ENCODE measurements at places on chromosomes 7 and 10. TPM values are rescaled to one million over a fixed set of nuclear protein-coding genes. Genes with fewer than 3 reads are reported as not detected.
A peak's percentile ranks its signal among the peaks of the same experiment; 100 is the strongest.

DNA sequence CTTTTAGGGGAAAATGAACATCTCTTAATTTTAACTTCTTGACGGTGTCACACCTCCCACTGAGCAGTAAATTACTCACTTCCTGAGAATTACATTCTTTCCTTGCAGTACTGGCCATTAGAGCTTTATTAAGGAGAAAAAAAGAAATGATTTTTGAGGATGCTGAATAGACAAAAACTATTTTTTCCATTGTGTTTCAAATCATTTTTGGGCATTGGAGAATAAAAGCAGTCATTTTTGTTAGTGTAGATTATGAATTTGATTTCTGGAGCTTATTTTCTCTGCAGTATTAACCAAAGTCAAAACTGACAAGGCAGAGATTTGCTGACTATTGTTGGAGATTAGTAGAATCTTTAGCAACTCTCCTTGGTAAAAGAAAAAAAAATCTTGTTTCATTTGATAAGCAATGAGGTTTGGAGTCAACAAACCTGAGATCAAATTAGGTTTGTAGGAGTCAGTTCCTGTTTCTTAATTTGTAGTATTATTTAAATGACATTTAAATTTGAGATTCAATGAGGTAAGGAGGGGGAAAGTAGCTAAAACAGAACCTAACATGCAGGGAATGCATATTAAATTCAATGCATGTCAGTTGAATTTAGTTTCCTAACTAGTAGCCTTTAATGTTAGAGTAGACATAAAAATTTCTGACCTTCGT lies 70.6 kb downstream of the AP3M1 start:
- no peak for DNase-seq

GRCh38 chr10:128063736-128064107 lies 62.5 kb downstream of the MKI67 start:
- peak; percentile 70 for DNase-seq

- DNase-seq, result no peak
Observed at GRCh38 chr7:138630059-138630610, 71.0 kb downstream of the SVOPL start.

The GRID1 gene
- total RNA-seq, result 3.0 TPM

The ATRNL1 gene
- total RNA-seq, result 0.93 TPM
